ENCODE measurements at places on chromosomes 5 and 9.

DNA sequence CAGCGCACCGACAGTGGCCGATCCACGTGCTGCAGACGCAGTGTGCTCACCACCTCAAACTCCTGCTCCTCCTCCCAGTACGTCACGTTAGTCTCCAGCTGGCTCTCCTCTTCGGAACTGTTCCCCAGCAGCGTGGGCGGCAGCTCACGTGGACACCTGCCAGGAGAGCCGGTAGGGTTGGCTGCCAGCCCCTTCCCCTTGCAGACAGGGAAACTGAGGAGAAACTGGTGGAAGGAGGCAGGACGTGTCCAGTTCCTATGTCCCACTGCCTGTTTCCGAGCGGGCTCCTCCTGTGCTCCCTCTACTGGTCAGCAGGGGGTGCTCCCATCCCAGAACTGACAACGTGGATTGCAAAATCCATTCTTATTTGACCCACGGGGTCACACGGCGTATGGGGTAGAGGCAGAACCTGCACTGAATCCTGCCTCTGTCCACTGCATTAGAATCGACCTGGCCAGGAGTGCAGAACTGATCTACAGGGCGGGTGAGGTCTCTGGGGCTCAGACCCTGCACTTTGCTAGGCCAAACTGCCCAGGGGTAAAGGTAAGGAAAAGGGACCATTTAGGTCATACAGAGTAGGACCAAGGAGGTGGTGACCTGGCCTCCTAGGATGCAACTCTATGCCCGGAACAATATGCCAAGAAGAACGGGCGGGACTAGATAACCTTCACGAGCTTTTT, 25.7 kb downstream of the PDGFRB start:
- peak; percentile 53 for DNase-seq

DNA sequence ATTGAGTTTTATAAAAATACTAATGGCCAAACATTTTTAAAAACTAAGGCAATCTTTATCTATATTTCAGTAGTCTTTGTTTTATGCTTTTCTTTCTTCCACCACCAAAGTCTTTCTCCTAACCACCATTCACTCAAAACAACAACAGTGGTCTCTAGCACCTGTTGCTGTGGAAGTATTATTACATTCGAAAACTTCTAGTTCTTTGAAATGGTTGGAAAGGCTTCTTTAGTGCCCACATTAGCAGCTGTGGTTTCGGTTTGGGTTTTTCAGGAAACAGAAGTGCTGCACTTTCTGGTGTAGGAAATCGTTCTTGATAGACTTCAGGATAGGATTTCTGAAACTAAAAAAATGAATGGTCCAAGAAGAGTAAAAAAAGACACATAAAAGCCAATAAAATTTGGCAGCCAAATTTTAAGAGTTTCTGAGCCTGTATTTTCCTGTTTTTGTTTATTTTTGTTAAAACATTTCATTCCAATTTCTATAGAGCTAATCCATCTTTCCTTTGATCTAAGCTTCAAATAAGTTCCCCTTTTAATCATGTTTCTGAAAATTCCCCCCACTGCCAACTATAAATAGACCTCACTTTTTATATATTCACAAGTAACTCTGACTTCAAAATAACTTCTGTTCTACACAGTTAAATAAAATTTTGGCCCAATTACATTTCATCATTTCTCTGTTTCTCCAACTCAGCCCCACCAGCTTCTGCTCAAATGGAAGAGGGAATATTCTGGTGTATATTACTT, 102.2 kb downstream of the DEPDC1B start:
- DNase-seq: no peak

GRCh38 chr5:157214861-157215513, 34.3 kb downstream of the ITK start:
- no peak for DNase-seq

DNA sequence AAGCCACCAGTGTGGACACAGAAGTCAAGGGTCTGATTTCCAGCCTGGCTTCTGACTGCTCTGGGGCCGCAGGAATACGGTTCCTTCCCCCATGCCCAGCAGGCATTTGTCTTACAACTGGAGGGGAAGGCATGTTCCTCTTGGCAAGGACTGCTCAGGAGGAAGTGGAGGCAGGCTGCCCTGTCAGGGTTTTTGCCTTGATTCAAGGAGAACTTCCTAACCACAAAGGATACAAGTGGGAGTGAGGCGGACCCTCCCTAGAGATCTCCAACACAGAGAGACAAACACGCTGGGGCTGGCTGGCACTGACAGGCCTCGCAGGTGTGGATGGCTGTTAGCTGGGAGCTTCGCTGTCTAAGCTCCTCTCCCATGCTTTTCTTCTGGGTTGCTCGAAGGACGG, 19.1 kb downstream of the TGFBI start:
- DNase-seq: no peak

DNA sequence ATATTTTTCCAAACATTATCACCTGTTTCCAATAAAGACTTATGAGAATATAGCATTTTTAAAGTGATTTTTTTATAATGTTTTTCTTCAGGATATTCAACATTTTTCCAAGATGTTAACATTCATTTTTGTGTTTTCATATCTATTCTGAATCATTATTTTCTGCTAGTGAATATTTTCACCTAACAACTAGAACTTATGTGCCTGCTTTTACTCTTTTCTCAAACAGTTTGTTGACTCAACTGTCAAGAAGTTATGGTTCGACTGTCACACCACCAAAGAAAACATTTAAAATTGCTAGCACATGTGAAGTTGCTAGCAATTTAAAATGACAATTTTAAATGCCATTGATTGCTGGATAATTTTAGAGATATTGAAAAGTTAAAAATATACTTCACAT, 343.3 kb upstream of the CDH9 start:
- DNase-seq: no peak

GRCh38 chr5:148379340-148379739, 4.4 kb upstream of the FBXO38 start:
- no peak for DNase-seq

GRCh38 chr9:4207881-4208615, 91.8 kb downstream of the GLIS3 start:
- DNase-seq: no peak

DNA sequence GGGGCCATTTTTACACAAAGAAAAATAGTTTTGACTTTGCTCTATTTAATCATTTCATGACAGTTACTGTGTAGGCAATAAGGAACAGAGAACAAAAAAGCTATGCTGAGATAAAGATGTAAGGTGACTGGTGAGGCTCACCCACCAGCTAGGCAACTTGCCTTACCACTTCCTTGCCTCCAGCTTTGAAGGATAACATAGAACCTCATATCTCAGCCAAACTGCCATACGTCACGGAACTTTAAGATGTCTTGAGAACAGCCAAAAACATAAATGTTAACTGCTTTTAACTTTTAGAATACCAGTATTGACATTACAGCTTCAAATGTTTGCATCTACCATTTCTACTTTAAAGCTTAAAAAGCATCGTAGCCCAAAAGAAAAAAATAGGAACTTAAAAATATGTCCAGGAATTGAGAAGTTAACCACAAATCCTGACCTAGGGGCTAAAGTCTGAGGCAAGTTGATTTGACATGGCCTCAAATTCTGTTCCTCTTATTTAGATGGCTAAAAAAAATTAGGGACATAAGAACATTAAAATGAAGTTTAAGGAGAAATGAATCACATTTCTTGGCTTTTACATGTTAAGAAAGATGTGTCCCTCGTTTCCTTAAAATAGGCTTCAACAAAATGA, 7.7 kb upstream of the GCNT4 start:
- DNase-seq: no peak

DNA sequence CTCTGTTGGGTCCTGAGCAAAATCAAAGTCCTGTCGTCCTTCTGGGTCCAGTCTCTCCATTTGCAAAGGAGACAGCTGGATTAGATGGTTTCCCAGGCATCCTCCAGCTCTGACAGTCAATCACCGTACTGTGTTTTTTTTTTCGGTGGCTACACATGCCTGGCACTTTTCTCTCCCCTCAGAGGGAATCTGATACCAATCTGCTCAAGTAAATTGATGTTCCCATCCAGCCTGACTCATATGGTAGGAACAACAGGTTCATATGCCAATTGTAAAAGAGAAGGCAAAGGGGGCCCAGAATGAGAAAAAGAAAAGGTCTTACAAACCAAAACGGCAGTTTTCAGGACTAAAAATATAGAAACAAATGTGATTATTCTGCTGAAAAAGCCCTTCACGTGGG, 1.2 kb downstream of the FBXO10 start:
- no peak for DNase-seq

- DNase-seq: no peak
Observed at GRCh38 chr5:121087560-121087959, 623.5 kb downstream of the PRR16 start.

Data from M059J (cell line).